ENCODE measurements at places on chromosomes 6 and 20.

- DNase-seq: no peak
These were observed 20.3 kb downstream of the ASXL1 start for GRCh38 chr20:32378461-32378860.

DNA sequence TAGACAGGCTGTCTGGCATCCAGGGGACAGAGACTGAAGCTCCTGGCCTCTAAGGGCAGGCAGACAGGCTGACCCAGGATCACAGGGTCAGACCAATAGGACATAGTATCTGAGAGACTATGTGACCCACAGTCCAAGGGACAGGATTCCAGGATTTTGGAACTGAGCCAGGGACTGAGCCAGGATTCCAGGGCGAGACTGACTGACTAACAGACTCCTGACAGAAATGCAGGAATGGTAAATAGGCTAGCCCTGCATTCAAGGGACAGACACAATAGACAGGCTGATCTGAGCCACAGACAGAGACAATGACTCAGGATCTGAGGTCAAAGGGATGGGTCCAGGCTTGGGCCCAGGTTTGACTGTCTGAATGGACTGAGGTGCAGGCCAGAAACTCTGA lies 19.8 kb downstream of the XKR7 start:
- no peak for DNase-seq

GRCh38 chr6:90764001-90764400 lies 177.1 kb upstream of the MAP3K7 start:
- no peak for DNase-seq

DNA sequence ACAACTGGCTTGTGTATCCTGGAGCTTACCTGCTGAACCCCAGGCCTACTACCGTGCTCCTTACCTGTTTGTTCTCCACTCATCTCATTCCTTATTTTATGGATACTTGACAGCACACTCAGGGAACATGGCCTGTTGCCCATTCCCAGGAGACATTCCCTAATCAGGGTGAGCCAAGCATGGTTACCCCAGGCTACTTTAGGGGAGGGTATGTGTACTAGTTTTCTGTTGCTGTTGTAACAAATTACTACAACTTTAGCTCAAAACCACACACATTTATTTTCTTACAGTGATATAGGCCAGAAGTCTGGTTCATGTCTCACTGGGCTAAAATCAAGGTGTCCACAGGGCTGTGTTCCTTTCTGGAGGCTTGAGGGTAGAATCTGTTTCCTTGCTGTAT lies 15.0 kb upstream of the TRAM2 start:
- DNase-seq: no peak

- DNase-seq: no peak
These were observed 42.2 kb downstream of the C6orf132 start for GRCh38 chr6:42100029-42100901.

- no peak for DNase-seq
These were observed 2.5 kb downstream of the PRL start for GRCh38 chr6:22294301-22294700.

GRCh38 chr6:3287308-3287707 lies 28.6 kb downstream of the PSMG4 start:
- no peak for DNase-seq

DNA sequence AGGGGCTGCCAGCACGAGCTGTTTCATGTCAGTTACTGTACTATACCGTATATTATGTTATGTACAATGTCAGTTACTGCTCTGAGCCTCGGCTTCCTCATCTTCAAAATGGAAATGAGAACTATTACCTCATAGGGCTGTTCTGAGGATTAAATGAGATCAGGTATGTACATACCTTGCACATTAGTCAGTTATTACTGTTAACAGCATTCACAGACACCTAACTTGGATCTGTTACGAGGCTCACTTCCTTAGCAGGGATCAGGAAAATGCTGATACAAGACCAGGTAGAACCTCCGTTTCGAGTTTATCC lies 69.7 kb upstream of the TBC1D7 start:
- no peak for DNase-seq

- DNase-seq: no peak
These were observed 215.1 kb downstream of the ERMARD start for GRCh38 chr6:169966312-169967181.

- no peak for DNase-seq
These were observed 93.2 kb upstream of the AKIRIN2 start for GRCh38 chr6:87794922-87795885.

GRCh38 chr20:15942130-15942529 lies 631.1 kb downstream of the KIF16B start:
- no peak for DNase-seq

- no peak for DNase-seq
These were observed 16.7 kb downstream of the PMEPA1 start for GRCh38 chr20:57693002-57693582.

DNA sequence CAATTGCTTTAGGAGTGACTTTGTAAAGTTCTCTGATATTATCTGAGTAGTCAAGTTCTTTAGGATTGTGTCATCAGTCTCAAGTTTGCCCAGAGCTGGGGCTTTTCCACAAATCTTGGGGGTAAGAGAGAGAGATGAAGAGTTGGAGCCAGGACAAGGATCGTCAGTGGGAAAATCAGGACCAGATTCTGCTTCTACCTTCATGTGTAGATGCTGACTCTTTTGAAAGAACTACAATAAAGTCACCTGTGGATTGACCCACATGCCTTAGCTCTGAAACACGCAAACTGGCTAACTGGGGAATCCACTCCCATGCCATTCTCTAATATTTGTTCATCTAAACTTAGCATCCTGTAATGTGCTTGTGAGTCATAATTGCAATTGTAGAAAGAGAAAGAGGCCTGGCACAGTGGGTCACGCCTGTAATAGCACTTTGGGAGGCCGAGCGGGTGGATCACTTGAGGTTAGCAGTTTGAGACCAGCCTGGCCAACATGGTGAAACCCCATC lies 15.6 kb upstream of the BICRAL start:
- no peak for DNase-seq

DNA sequence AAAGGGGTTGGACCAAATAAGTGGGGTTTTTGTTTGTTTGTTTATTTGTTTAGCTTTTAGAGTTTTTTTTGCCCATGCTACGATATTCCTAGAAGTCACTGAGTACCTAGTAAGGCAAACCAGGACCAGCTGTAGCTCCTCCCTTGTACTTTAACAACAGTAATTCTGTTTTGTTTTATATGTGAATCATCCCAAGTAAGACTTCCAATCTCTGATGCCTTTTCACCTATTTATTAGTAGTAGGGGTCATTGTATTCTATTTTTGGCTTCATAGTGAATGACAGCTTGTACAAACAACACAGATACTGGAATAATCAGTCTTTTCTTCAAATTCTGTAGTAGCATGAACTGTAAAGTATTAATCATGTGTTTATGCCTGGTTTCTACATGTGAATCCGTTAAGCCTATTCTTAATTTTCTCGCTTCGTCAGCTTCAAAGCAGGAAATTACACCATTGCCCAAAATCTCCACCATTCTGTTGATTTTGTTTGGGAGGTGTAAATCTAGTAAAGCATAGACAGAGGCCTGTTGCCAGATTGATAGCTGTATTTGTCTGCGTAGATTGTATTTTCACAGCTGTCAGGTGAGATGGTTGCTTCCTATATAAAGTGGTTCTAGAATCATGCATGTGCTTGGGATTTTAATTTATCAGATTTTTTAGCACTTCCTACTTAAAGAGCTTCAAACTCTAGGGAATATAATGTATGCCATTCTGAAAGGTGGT lies 151.5 kb upstream of the FLRT3 start:
- no peak for DNase-seq

GRCh38 chr6:161299726-161300125 lies 25.9 kb upstream of the AGPAT4 start:
- no peak for DNase-seq

GRCh38 chr6:43827898-43828297 lies 57.9 kb downstream of the VEGFA start:
- no peak for DNase-seq
